ENCODE measurements at places on chromosomes 5 and 9.

- DNase-seq = no peak
Measured at GRCh38 chr5:90549729-90550275, 8.8 kb upstream of the ADGRV1 start.

DNA sequence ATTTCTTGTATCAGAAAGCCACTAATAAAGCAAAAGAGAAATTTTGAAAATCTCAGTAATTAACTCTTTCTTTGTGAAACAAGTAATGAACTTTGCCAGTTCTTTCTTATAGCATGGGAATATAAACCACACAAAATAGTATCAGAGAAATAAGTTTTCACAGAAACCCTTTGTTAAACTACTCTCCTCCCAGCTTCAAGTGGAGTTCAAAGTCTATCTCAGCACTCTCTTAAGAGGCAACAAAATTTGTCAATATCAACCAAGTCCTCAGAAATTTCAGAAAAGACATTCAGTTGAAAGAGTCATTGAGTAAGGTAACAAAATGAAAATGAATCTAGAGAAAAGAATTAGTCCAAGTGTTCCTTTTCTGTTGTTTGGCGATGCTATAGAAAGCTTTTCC, 89.3 kb downstream of the NTRK2 start:
- DNase-seq = no peak

DNA sequence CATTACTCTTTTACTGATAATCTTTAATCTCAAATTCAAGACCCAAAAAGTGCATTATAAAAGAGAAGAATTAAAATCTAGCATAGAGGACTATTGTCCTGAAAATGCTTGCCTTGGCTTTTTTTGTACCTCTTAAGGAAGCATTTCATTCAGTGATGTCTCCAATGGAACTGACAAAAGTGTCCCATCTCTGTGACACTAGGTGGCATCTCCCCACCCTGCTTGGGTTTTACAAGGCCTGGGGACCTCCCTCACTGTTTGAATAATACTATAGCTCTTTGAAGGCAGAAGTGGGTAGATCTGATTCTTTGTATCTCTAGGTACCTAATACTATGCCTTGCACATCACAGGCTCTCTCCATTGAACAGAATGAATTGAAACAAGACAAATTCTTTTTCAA, 180.6 kb downstream of the EPB41L4A start:
- DNase-seq = no peak

DNA sequence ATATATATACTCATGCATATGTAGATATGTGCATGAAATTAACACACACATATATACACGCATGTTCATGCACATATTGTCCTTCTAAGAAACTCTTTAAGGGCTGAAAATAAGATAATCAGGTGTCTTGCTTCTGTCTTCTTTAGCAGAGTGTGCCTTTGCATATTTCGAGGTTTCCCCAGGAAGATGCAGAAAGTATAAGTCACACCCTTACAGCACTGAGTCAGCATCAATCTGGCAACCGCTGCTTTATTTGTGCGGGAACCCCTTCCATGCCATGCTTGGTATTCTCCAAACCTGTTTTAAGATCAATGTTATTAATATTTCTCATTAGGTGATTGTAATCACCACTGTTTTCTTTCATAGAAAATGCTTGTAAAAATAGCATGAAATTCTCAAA, 557.9 kb downstream of the CAAP1 start:
- no peak for DNase-seq

- no peak for DNase-seq
Measured at GRCh38 chr5:106185661-106186081, 1485.1 kb downstream of the EFNA5 start.

DNA sequence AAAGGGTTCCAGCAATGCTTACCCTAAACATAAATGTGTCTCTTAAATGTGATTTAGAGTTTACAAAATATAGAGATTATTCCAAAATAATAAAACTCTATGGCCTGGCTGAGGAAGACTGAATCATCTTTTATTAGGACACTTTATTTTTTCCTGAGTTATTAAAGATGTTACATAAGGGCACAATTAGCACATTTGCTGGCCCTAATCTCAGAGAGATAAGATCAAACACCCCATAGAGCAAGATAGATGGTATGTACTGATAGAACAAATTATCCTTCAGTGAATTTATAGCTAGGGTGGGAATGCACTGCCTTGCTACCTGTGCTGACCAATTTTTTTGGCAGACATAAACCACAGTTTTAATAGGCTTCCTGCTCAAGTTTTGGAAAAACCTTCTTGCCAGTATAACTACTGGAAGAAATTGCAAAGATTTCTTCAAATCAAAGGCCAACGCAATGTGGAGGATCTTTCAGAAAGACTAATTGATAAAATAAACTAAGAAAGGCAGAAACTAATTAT, 367.1 kb upstream of the MPDZ start:
- DNase-seq = no peak

- DNase-seq = no peak
Measured at GRCh38 chr5:54162184-54162583, 148.2 kb downstream of the ARL15 start.

GRCh38 chr9:113587471-113588031, 124.0 kb downstream of the RGS3 start:
- no peak for DNase-seq

DNA sequence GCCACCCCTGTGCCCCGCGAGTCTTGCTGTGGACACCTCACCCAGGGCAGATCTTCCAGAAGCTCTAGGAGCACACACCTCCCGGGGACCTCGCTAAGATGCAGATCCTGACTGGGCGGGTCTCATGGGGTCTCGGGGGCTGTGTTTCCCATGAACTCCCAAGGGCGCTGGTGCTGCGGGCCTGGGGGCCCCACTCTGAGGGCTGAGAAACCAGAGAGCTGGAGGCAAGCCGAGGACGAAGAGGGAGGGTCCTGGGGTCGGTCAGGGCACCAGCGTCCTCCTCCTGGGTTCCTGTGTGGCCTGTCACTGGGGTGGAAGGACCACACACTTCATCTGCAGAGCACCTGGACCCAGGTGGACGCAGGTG, 30.2 kb downstream of the SLC6A3 start:
- DNase-seq = no peak

DNA sequence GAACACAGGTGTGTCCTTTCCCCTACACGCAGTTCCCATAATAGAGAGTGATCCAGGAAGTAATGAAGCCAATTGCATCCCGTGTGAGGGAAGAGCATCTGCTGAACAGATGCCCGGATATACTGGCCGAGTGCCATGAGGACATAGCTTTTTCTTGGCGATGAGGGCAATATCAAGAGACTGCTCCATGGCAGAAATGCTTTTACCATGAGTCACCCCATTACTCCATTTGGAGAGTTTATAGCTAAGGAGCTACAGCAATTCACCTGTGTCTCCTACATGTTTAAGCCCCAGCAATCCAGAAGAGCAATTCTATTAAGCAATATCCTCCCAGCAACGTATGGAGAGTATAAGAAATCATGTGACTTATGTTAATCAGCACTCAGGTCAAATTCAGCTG, 222.0 kb upstream of the KLF4 start:
- DNase-seq = no peak

- no peak for DNase-seq
Measured at GRCh38 chr5:157050050-157050449, 8.9 kb downstream of the HAVCR1 start.

- DNase-seq = no peak
Measured at GRCh38 chr9:130711469-130711868, 17.9 kb downstream of the EXOSC2 start.

GRCh38 chr5:142046191-142046590, 33.4 kb upstream of the GNPDA1 start:
- peak; percentile 76 for DNase-seq

GRCh38 chr5:91794856-91795548, 411.9 kb upstream of the ARRDC3 start:
- no peak for DNase-seq

DNA sequence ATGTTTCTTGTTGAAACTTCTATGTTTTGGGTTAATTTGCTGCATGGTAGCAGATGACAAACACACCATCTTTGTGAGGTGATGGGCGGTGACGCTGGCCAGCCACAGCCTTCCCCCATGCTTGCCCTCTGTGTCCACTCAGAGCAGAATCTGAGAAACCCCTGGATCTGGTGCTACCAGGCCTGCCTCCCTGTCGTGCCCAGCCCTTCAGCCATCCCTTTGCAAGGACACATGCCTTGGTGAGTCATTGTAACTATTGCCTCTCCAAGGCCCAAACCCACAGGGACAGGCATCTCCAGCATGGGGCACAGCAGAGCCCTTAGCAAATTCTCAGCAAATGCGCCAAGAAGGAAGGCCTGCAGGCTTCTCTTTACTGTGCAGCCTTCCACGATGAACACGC, 48.1 kb upstream of the FCN1 start:
- no peak for DNase-seq

DNA sequence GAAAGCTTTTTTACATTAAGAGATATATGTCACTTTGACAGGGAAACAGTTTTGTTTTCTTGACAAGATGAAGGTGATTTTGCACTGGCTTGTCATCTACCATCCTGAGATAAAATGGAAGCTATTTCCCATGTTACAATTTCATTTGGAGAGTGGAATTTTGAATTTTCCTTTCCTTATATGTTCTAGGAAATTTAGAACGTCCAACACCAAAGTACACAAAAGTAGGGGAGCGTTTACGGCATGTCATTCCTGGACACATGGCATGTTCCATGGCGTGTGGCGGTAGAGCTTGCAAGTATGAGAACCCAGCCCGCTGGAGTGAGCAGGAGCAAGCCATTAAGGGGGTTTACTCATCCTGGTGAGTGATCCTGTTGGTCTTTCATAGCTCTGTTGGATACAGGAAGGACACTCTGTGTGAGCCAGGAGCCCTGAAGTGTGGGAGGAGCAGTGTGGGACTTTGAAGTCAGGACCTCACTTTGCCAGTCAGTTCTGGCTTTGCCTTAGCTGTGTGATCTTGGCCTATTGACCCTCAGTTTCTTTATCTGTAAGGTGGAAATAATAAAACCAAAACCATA, 887 bp downstream of the PTPDC1 start:
- no peak for DNase-seq

DNA sequence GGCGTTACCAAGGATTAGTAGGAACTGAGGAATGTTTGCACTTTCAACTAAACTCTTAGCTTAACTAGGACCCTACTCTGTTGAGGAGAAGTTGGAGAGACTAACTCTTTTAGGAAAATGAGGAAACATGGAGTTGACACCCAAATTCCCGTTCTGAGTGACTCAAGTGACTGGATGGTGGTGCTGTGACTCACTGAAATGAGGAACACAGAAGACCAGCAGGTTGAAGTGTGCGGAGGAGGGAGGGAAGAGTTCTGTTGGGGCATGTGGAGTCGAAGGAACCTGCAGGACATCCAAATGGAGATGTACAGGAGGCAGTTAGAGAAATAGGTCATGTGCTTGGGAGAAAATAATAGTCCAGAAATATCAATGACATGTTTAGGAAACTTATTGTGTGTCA, 8.2 kb downstream of the HEXB start:
- peak; percentile 61 for DNase-seq

DNA sequence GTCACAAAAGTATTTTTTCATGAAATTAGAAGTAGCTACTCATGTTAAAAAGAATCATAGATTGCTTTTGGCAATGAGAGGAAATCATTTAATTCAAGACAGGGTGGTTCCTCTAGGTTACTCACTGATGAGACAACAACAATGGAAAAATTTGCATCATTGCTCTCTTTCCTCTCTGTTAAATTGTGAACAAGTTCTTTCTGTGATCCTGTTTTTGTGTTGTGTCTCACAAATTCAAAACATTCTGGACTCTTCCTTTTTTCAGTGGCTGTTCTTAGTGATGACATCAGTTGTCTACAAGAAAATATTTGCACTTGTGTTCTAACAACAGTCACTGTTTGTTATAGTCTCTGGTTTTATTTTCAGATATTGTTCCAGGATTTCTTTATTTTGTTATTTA, 95.3 kb downstream of the XRCC4 start:
- DNase-seq = peak; percentile 60

GRCh38 chr5:3736926-3737325, 141.3 kb downstream of the IRX1 start:
- no peak for DNase-seq

GRCh38 chr9:122552812-122553211, at the start of gene OR1N2:
Gene OR1N2, plus strand, starts transcription at chr9:122553112. Its CDS starts 100 bp downstream, at chr9:122553212.
- DNase-seq = no peak

- no peak for DNase-seq
Measured at GRCh38 chr5:116382032-116382873, 192.4 kb downstream of the SEMA6A start.
